GM23248 (cell line): ENCODE measurements at places on chromosomes 16 and 17. TPM values are rescaled to one million over a fixed set of nuclear protein-coding genes. Genes with fewer than 3 reads are reported as not detected.

GRCh38 chr16:49639739-49640431, 216.0 kb downstream of the ZNF423 start:
- H3K27ac ChIP-seq, result no peak overlapping the region
- no peaks in the 10 kb centered on the region for H3K27me3 ChIP-seq
- no peak overlapping the region for H3K4me3 ChIP-seq

GRCh38 chr17:28763137-28763799, 19.5 kb downstream of the TRAF4 start:
- no peak overlapping the region for H3K27ac ChIP-seq
- peaks cover 10% of the 10 kb centered on the region; the same call in 1 of the 2 replicates for H3K36me3 ChIP-seq
- no peaks in the 10 kb centered on the region for H3K4me1 ChIP-seq
- no peak overlapping the region for H3K4me3 ChIP-seq

SOX8 gene
- 0.43 and 0.89 TPM in 2 replicates for total RNA-seq

PERCC1 gene
- total RNA-seq, result not detected in 2 replicates

TEKT5 gene
- not detected in 2 replicates for total RNA-seq
